ENCODE measurements at places on chromosomes 7 and 10.

DNA sequence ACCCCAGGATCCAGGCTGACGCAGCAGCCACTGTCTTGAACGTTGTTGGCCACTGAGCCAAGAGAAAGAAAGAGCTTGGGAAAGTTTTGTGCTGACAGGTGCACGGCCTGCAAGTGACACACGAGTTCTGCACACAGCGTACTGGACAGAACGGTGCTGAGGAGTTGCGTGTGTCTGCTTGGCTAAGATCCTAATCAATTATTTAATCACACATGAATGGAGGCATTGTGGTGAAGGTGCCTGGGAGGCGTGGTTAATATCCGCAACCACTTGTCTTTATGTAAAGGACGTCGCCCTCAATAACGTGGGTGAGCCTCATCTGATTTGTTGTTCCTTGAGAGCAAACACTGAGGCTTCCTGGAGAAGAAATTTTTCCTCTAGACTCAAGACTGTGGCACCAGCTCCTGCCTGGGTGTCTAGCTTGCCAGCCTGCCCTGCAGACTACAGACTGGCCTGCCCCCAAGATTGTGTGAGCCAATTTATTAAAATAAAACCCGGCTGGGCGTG is 16.6 kb upstream of the GNA12 start:
- DNase-seq: no peak

DNA sequence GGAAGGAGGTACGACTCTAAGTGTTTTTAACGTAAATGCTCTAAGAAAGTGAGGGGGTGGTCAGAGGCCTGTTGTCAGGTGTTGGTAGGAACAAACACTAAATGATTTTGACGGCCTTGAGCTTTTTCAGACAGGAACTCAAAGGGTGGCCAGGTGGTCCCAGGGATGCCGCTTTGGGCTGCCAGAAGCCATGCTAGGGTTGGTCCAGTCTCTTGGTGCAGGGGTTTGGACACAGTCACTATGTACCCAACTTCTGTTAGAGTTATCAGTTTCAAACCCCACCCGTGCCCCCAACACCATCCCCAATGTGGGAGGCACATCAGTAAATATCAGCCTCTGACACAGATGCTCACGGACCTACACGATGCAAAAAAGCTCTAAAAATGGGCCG is 9.3 kb downstream of the ATP6V0E2 start:
- no peak for DNase-seq

GRCh38 chr10:34612446-34612845 is 202.7 kb downstream of the PARD3 start:
- DNase-seq: no peak

- DNase-seq: no peak
Measured at GRCh38 chr10:97117372-97117771, 68.4 kb downstream of the SLIT1 start.

- peak; percentile 79 for DNase-seq
Measured at GRCh38 chr7:148983200-148984146, 44.8 kb downstream of the PDIA4 start.

- DNase-seq: no peak
Measured at GRCh38 chr7:154928136-154929005, 74.6 kb downstream of the PAXIP1 start.
